ENCODE measurements at places on chromosomes 1 and 21. TPM values are rescaled to one million over a fixed set of nuclear protein-coding genes. Genes with fewer than 3 reads are reported as not detected.

DNA sequence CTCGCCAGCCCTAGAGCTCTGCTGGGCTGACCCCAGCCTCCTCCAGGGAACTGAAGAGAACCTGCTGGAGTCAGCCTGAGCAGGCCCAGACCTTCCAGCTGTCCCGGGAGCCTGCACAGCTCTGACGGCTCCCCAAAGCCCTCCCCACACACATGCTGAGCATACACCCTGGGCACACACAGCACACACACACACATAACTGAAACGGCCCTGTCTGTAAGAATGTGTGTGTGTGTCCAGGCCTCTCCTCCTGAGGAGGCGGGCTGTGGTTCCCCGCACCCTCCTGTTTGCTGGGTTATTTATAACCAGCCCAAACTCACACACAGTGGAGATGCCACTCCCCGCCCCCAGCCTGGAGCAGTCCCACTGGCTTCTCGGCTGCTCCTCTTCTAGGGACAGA, 20.2 kb downstream of the SDC3 start:
- DNase-seq: no peak

- no peak for DNase-seq
Measured at GRCh38 chr1:227567256-227567655, 3.9 kb downstream of the ZNF678 start.

DNA sequence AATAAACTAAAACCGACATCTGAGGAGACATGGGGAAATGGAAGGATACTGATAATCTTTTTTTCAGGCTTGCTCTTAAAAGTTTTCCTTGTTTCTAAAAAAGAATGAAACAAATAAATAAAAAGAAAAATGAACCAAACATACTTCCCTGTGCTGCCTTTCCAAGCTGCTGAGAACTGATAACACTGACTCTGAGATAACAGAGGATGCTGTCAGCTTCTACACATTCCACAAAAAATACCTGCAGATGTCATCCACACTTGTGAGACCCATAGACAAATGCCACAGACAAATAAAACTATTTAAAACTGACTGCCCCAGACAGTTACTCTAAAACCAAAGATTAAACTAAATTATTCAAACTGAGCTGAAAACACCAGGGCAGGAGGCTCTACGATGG, 12.0 kb upstream of the OR6K3 start:
- DNase-seq: no peak

DNA sequence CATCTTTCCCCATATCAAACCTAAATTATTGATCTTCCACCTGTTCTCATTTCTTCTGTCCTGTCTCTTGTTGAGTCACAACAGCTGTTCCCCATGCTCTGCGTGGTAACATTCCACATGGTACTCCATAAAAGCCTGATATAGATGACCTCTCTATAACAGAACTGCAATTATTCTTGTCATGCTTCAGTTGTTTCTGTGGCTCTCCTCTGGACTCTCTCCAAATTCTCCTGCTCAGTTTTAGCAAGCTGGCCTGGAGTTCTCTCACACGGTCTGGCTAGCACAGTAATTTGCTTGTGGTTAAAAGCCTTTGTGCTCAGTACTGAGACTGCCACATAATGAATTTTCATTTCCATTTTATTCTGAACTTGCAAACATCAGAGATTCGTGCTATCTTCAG, 10.6 kb upstream of the LRRC39 start:
- DNase-seq: no peak

GRCh38 chr1:100360790-100361510, 8.6 kb downstream of the CDC14A start:
- no peak for DNase-seq

GRCh38 chr1:81690676-81691453, 109.9 kb upstream of the ADGRL2 start:
- DNase-seq: no peak

- no peak for DNase-seq
Measured at GRCh38 chr1:230080822-230081221, 13.8 kb downstream of the GALNT2 start.

DNA sequence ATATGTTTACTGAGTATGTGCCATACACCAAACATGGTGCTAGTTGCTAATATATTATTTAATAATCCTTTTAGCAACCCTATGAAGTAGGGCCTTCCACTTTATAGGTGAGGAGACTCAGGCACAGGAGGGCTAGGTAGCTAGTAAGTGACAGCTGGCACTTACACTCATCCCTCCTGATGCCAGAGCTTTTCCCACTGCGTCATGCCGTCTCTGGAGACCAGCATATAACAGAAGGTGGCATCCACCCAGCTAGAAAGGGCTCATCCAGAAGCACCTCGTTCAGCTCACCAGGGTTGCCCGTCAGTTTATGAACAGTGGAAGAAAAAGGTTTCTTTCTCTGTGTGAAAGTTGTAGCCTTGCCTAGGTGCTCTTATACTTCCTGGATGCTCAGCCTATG, 108.9 kb downstream of the NOS1AP start:
- no peak for DNase-seq

DNA sequence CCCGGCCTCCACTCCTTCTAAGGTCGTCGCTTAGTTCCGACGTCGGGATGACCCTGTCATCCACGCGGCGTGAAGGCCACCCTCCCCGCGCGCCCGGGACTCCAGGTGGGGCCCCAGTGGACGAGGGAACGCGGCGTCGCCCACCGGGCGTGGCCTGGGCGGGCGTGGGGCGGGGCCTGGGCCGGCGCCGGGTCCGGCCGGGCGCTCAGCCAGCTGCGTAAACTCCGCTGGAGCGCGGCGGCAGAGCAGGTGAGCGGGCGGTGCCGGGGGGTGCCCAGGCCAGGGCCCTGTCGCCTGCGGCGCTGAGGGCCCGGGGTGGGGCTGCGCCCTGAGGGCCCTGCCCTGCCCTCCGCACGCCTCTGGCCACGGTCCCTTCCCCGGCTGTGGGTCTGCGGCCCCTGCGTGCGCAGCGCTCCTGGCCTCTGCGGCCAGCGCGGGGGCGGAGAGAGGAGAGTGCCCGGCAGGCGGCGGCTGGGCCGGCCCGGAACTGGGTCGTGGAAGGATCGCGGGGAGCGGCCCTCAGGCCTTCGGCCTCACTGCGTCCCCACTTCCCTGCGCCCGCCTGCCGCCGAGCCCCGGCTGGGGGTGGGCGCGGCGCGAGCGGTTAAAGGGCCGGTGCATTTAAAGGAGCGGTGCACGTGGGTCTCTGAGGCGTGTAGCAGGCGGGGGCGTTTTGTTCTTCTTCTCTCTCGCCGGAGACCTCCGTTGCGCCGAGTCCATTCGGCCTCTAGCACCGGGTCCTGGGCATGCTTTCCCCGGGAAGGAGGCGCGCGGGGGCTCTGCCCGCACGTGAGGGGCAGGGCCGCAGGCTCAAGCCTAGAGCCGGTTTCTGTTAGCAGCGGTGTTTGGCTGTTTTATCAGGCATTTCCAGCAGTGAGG, at the start of gene PSEN2:
Gene PSEN2, plus strand, starts transcription at position 216 of the 879 bp plus-strand sequence. CDS start 11,292 bp downstream, outside the sequence.
- DNase-seq: peak; percentile 76

- peak; percentile 48 for DNase-seq
Measured at GRCh38 chr1:156927215-156928042, 7.0 kb downstream of the LRRC71 start.

Gene NPL
- total RNA-seq: 3.4 TPM

Gene CD48
- total RNA-seq: 255 TPM

Gene DCST2
- total RNA-seq: 0.90 TPM

Gene SELE
- total RNA-seq: not detected

Gene SPRR2E
- total RNA-seq: not detected

Gene SH2D2A
- total RNA-seq: 2.1 TPM
